ENCODE measurements at places on chromosomes 12 and 14.

- no peak for DNase-seq
Observed at GRCh38 chr14:68677476-68677875, 115.4 kb downstream of the ZFP36L1 start.

DNA sequence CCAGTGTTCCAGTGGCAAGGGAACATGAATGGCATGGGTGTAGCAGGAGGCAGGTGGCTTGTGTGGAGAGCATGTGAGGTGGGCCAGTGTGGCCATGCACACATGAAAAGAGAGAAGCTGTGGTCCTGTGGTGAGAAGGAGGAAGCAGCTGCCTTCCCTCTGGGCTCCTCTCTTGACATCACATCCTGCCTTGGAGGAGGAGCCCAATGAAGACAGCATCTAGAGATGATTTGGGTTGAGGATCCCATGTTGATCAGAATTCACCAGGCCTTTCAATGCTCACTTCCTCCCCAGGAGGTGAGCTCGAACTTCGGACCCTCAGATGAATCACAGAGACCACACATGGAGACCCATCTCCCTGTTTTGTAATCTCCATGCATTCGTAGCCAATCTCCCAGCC lies 82.6 kb downstream of the LRRC74A start:
- no peak for DNase-seq

DNA sequence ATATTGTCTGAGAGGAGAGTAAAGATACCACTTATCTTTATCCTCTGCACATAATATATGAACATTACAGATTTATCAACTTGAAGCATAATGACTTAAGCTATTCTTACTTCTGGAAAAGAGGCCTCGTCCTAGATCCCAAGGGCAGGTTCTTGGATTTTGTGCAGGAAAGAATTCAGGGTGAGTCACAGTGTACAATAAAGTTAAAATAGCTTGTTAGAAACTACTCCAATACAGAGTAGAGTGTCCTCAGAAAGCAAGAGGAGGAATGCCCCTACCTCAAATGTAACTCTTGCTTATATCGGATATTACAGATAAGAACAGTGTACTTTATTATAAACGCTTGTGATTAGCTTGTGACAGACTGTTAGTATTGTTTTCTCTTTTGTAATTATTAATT lies 41.9 kb upstream of the ABCC9 start:
- DNase-seq = no peak

DNA sequence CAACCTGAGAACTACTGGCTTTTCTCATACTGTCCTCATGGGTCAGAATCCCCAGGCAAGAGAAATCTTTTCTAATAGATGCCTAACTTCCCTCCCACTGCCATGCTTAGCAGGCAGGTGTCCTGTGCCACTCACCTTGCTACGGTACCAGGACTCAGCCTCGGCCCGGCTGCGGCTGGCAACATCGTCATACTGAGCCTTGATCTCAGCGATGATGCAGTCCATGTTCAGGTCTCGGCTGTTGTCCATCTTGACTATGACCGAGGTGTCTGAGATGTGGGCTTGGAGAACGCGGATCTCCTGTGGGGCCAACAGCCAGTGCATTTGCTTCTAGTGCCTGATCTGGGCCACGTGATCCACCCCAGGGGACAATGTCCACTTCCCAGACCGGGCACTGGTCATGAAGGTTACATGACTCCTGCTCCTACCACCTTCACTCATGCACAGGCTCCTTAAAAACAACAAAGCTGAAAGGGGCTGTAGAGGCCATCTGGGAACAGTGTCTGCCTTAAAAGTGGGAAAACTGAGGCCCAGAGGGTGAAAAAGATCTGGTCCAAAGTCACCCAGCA lies 4.1 kb downstream of the KRT85 start:
- no peak for DNase-seq

DNA sequence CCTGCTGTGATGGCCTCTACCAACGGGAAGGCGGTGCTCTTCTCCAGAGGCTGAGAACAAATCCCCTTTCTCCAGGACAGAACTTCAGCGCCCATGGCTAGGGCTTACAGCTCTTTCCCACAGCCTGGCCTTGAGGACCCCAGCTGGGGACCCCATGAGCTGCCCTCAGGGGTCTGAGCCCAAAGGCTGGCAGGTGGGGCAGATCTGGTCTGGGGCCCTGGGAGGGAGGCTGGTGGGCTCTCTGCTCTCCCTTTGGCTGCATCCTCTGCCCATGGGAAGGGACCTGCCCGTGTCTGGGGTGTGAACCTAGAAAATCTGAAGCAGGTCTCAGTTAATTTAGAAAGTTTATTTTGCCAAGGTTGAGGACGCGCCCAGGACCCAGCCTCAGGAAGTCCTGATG lies 322.1 kb downstream of the ADGRD1 start:
- DNase-seq = no peak

GRCh38 chr12:13957576-13957975 lies 23.8 kb downstream of the GRIN2B start:
- DNase-seq = no peak

DNA sequence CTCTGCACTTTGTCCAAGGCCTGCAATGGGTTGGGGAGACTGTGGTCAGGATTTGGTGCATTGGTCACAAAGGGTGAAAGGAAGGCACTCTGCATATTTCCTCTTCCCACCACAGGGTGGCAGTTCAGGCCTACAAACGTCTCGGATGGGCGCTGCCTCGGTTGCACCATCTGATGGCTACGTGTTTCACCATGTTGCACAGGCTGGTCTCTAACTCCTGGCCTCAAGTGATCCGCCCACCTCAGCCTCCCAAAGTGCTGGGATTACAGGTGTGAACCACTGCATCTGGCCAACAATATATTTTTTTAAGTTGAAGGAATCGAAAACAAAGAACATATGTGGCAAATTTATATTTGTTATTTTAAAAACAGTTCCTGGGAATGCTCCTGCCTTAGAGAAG lies 35.1 kb downstream of the TMBIM6 start:
- DNase-seq = peak; percentile 85

GRCh38 chr14:61080591-61081010 lies 99.6 kb downstream of the SLC38A6 start:
- peak; percentile 65 for DNase-seq

DNA sequence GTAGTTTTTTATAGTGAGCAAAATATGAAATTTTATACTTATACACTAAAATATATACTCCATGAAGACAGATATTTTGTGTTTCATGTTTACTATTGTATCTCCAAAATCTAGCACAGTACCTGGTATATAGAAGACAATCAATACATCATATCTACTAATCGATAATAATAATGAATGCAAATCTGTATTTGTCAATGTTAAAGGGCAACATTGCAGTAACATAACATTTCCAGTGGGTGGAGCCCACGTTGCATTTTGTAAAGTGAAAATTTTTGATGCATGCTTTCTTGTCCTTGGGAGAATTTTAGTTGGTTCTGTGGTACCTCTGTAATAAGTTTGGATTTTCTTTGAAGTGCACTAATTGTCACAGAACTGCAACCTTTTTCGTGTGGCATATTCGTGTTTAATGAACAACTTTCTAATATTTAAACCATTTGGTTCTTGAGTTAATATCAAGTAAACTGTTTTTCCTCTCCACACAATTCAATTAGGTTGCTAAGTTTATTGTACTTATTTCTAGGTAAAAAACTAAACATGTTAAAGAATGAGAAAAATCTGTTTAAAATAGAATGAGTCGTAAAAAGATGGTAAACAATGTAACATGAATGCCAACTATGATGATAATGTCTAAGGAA lies 47.4 kb downstream of the AVPR1A start:
- DNase-seq = peak; percentile 30

- DNase-seq = peak; percentile 85
Observed at GRCh38 chr14:90697577-90698206, 118.5 kb downstream of the TTC7B start.

DNA sequence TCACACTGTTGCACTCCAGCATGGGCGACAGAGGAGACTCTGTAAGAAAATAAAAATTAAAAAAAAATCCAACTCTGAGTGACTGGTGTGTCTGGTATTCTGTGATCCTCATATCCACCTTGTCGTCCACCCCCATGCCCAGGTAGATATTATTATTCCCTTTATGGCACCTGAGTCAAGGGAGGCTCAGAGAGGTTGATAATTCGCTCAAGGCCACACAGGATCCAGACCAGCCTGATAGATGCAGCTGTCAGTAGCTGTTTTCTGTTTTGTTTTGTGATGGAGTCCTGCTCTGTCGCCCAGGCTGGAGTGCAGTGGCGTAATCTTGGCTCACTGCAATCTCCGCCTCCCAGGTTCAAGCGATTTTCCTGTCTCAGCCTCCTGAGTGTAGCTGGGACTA lies 14.8 kb upstream of the FAM222A start:
- no peak for DNase-seq

DNA sequence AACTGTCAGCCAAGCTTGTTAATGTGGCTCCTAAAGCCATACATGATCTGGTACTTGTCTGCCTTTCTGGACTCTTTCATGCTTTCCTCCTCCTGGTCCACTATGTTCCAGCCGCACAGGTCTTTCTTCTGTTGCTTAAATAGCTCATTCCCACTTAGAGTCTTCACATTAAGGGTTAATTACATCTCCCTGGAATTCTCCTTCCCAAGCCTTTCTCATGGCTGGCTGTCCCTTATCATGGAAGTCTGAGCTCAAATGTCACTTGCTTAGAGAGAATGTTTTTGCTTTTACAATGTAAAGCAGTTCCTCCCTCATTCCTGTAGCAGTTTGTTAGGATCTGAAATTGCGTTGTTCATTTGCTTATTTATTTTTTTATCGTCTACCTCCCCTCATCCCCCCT lies 199.6 kb downstream of the TRHDE start:
- no peak for DNase-seq

DNA sequence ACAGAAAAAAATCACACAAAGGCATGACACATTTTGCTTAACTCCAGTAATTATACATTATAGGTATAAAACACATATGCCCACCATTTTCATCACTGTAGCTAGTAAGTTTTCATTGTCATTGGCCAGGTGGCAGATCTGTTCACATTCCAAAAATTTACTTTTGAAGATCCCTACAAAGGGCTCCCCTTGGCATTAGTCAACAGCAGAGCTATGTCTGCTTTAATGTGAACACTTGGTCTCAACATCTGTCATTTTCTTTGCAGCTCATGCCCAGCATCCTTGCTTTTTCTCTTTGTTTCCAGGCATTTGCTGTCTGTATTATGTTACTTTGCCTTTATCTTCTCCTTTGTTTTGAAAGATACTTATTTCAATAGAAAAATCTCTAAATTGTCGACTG lies 519.1 kb upstream of the FOXG1 start:
- no peak for DNase-seq

Data from fibroblast of villous mesenchyme (primary cell).